Endothelial cell of umbilical vein (primary cell): ENCODE measurements at places on chromosomes 3 and 15.
A peak's percentile ranks its signal among the peaks of the same experiment; 100 is the strongest.

DNA sequence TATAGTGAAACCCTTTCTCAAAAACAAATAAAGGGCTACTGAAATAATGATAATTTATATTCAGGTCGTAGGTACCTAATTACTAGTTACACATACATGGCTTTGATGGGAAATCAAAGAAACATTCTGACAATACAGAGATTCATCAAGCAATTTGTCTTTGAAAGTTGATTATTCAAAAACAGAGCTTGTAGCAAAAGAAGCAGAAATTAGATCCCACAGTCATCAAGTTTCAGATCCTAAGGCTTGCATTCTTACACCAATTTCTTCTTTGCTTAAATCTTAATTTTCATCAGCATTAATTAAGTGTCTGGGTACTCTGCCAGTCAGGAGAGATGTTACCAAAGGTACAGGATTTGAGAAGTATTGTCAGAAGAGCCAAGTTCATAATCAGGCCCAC lies 1.5 kb upstream of the HEXA start:
- no peak for DNase-seq

DNA sequence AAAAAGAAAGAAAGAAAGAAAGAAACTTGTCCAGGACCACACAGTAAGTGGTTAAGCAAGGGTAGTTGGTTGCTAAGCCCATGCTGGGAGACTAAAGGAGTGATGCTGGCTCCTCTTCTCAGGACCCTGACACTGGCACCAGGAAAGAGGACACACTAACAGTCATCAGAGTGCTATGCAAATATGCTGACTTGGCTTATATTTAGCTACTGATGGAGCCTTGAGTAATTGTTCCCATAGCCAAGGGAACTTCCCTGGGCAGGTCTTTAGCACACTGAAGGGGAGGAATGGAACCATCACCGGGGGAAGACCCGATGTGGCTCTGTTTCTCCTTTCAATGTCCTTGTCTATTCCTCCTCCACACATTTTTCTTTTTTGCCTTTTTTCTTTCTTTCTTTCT lies 6.2 kb downstream of the TMEM40 start:
- no peak for DNase-seq

DNA sequence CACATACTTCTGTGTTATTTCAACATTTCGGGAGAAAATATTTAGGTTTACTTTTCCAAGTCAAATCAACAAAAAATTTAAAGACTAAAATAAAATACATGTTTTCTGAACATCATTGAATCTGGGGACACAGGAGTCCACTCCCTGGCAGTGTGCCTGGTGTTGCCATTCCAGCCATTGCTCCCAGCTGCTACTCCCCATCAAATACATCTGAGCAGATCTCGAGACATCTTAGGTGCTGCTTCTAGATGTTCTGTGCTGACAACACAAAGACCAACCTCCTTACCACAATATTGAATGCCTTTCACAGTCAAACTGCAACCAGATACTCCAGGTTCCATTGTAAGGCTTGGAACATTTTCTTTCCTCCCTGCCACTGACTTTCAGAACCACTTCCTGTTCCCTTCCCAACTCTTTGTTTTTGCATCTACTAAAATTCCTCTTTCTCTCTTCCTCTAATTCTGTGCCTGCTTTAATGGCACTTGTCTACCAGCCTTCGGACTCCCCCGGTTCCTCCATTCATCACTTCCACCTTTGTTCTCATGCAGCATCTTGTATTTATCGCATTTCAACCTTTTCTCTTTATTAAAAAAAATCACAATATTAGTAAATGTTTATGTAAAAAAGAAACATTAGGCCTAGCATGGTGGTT lies 81.1 kb upstream of the SLC4A7 start:
- no peak for DNase-seq

DNA sequence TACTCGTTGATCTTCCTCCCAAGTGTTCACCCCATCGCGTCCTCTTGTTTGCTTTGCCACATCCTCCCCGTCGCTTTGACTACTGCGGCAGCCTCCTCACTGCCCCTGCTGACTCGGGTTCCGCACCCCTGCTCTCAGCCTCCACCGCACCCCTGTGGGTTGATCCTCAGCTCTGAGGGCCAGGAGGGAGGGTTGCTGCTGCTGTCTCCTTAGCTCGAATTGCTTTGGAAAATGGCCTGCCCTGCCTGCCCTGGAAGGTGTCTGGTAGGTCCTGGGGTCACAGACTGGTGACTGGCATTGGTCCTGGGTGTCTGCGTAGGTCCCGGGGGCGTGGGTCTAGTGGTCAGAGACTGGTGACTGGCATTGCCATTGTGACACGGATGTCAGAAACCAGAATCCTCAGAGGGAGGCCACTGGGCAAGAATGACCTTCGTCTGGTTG lies 9.4 kb downstream of the MUC4 start:
- DNase-seq = no peak

- DNase-seq = no peak
Observed at GRCh38 chr3:23620638-23621015, 185.1 kb upstream of the UBE2E1 start.

DNA sequence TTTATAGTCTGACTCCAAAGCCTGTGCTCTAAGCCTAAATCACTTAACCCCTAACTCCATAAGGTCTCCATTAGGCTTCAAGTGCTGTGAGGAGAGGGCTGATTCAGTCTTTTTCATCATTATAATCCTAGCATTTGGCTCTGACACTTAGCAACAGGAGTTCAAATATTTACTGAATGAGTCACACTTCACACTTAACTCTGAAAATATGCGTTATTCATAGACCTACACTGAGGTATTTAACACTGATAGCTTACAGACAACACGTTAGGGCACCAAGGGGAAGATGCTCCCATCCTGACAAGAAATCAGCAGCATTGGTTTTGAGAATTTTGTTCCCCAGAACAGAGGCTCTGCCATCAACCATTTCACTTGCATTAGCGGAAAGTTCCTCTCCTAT lies 53.5 kb downstream of the MSL2 start:
- peak; percentile 87 for DNase-seq

- DNase-seq = no peak
Observed at GRCh38 chr3:103218793-103219192, 784.0 kb downstream of the ZPLD1 start.

- no peak for DNase-seq
Observed at GRCh38 chr15:41861736-41862356, 23.2 kb downstream of the PLA2G4B start.

DNA sequence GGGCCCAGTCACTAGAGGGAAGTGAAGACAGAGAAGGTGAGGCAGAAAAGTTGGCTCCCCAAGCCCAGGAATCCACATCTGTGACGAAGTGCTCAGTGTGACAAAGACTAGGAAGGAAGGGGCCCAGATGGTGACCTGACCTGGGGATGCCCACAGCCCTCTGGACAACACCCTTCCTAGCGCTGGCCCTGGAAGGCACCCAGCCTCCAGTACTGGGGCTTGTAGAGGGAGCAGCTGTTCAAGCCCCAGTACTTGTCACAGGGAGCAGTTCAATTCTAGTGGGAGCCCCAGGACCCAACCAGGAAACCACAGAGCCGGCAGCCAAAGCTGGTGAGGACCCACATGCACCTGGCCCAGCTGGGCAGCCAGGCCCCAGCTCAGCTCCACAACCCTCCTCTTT lies 190.8 kb downstream of the XXYLT1 start:
- DNase-seq = peak; percentile 37

DNA sequence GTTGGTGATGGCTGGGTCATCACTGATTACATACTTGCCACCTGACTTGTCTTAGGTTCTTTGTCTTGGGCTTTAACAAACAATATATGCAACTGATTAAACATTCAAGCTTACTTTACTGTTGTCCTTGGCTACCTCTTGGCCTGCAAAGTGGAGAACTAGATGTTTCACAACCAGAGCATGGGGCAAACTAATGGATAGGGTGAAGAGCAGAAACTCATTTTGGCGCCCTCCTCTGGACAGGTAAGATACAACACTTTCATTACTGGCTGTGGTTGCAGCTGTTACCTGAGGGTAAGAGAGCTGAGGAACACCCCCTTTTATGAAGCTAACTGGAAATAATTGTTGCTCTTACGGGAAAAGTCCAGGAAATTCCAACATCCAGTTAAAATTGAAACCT lies 262.1 kb downstream of the NAALADL2 start:
- no peak for DNase-seq
